ENCODE measurements at places on chromosomes 13 and 19.

DNA sequence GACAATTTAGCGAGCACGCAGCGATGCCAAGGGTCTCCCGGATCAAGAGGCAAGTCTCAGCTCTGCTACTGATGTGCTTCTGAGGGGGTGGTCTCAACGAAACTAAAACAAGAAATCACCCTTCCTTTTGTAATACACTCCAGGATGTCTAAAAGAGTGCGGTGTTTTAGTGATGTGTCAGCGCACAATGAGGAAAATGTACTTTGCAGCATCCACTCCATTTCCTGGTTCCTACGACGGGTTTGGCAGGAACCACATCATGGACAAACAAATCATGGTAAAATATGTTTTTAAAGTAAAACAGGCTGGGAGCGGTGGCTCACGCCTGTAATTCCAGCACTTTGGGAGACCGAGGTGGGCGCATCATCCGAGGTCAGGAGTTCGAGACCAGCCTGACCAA is 154.0 kb upstream of the TSC22D1 start:
- DNase-seq: no peak

DNA sequence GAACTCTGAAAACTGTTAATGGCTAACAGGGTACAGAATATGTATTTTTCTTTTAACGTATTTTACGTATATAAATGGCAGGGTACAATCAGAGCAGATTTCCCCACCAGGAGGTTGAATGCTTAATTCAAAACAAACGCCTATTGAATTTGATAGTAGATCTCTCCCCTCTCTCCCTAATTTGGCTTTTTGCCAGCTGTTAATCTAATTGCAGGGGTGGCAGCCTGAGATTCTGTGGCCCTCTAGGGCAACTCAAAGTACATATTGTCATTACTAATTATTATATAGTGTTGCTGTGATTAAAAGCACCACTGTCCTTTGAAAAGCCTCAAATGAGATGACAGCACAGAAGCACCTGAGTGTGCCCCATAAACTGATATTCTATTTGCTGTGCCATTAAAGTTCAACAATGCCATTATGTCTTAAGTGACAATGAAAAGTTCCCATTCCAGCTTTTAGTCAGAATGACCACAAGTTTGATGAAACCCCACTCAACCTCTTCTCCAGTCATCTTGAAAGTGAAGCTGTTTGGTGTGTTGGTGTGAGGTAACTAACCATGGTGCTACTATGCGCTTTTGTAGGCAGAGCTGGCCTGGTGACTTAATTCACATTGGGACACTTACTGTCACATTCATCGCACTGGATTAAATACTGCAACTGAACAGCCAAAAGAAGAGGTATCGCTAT is 351.4 kb downstream of the KCNRG start:
- no peak for DNase-seq

DNA sequence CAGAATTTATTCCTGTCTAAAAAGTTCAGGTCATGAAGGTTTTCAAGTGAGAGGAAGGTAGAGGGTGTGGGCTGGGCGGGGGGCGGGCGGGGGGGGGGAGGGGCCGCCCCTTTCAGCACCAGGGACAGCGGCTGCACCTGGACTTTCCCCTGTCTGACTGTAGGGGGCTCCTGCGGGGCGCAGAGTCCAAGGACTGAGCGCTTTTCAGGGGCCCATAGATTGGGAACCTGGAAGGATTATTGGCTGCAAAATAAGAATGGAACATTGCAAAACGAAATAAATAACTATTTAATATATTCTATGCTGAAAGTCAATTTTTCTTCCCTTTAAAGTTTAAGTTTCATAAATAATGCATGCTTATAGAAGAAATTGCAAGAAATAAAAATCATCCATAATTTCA is 8.9 kb upstream of the CYP4F3 start:
- DNase-seq: no peak

DNA sequence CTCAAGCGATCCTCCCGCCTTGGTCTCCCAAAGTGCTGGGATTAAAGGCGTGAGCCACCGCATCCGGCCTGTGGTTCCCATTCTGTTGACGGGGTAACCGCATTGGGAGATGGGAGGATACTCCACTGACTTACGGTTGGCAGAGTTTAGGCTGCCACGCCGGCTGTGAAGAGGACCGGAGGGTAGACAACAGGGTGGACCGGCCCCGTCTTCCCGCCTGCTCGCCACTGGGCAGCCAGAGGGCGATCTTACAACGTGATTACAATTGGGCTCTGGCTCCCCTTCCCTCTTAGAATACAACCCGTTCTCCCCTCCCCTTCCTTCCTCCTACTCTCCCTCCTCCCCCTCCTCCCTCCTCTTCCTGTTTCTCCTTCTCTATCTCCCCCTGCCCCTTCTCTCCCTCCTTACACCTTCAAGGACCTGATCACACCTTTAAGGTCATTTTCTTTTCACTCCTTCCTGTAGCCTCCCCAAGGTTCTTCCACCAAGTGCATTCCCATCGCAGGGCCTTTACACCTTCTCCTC is 957 bp upstream of the CCDC194 start:
- peak; percentile 82 for DNase-seq

DNA sequence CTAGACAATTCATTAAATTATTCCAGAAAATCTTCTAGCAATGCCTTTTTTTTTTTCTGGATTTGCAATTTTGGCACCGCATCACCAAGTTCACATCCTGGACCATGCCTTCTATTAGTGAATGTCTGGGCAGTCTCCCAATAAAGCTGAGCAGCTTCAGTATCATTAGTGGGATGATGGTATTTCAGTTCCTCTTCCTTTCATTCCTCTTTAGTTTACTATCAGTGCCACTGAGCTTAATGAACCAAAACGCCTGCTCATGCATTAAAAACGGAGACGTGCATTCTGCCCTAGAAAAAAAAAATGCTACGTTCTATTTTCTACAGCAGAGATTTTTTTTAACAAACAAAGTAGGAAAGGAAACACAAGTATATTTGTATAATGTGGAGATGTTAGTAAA is 343.0 kb downstream of the PCDH9 start:
- DNase-seq: no peak

DNA sequence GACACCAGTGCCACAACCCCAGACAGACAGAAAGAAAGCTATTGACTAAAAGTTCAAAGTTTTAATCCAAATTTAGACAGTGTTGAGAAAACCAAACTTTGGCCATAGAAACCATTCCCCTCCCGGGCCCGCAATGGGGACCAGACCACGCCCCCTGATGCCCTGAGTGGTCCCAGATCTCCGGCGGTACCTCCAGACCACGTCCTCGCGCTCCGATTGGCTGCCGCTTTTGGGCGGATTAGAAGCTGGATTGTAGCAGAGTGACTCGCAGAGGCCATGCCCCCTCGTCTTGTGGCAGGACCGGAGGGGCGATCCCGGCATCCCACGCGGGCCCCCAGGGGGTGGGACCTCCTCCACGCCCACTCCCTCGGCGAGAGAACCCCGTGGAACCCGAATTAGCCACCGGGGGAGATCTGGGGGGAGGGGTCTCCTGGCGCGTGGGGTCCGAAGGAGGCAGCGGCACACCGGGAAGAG is 797 bp upstream of the HSD17B14 start:
- DNase-seq: peak; percentile 88

- DNase-seq: no peak
These were observed 282.5 kb downstream of the SUCLA2 start for GRCh38 chr13:47718556-47718955.

- no peak for DNase-seq
These were observed 90.9 kb downstream of the NALCN start for GRCh38 chr13:101325423-101325822.

GRCh38 chr13:26295812-26296211 is 41.9 kb downstream of the CDK8 start:
- DNase-seq: no peak

- no peak for DNase-seq
These were observed 12.3 kb downstream of the KCNN4 start for GRCh38 chr19:43768273-43769050.

DNA sequence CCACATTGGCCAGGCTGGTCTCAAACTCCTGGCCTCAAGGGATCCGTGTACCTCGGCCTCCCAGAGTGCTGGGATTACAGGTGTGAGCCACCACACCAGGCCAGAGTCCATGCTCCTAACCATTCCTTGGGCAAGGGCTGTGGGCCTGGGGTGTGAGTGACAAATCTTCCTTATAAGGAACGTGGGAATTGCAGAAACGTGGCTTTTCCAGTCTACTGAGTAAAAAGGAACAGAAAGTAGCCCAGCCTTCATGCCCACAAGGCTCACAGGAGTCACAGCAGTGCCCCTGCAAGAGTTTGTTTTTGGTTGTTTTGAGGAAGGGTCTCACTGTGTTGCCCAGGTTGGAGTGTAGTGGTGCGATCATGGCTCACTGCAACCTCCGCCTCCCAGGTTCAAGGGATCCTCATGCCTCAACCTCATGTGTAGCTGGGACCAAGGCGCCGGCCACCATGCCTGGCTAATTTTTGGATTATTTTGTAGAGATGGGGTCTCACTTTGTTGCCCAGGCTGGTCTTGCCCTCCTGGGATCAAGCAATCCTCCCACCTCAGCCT is 5.1 kb downstream of the MYPOP start:
- DNase-seq: no peak

GRCh38 chr13:98976338-98976737 is 1.5 kb downstream of the DOCK9 start:
- DNase-seq: no peak

DNA sequence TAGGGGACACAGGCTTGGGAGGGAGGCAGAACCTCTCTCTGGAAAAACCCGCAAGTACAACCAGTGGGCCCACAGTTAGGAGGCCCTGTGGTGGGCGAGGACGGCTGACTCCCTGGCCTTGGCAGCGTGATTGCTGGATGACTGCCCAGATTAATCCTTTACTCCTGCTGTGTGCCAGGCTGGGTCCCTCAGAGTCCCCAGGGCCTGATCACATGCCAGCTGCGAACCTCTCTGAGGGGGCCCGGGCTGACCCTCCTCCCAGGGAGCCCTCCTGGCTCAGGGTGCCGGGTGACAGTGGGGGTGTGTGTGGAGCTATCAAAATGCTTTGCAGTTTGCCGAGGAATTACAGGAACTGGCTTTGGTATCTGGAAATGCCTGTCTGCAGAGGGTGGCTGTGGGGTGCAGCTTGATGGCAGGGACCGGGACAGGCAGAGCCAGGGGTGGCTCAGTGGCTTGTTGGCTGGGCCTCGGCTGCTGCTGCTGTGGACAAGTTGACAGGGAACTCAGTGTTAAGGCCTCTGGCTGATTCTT is 48.9 kb downstream of the DNM2 start:
- no peak for DNase-seq

DNA sequence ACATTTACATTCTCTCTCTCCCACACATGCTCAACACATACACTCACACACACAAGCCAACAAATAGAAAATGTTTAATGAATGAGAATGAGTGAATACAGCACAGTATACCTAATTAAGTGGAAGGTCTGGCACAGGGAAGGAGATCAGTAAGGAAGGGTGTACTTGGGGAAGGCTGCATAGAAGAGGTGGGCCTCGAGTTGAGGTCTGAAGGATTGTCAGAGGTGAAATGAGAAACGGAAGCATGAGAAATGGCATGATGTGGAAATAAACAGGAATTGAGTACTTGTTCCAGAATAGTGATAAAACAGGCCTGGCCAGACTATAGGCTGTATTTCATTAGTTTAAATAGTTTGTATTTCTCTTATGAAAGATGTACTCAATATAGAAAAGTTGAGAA is 136.2 kb downstream of the FLT1 start:
- DNase-seq: no peak

GRCh38 chr19:21901861-21902260 is 65.9 kb upstream of the ZNF43 start:
- DNase-seq: no peak

DNA sequence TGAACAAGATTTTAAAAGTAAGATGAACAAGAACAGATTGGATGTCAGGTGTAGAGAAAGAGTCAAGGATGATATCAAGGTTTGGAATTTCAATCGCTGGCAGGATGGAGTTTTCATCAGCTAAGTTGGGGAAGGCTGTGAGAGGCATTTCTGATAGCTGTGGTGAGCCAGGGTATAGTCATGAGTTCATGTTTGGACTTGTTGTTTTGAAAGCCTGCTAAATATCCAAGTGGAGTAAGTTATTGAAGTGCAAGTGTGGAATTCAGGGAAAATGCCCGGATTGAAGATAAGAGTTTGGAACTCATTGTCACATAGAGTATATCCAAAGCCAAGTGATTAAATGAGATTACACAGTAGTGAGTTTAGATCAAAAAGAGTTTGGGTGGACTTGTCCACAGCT is 11.0 kb upstream of the EPSTI1 start:
- no peak for DNase-seq

- no peak for DNase-seq
These were observed 1.4 kb downstream of the RNF126 start for GRCh38 chr19:661427-662196.

GRCh38 chr13:74891610-74892009 is 590.4 kb downstream of the TBC1D4 start:
- DNase-seq: no peak

GRCh38 chr13:85864963-85865530 is 65.8 kb upstream of the SLITRK6 start:
- DNase-seq: no peak

DNA sequence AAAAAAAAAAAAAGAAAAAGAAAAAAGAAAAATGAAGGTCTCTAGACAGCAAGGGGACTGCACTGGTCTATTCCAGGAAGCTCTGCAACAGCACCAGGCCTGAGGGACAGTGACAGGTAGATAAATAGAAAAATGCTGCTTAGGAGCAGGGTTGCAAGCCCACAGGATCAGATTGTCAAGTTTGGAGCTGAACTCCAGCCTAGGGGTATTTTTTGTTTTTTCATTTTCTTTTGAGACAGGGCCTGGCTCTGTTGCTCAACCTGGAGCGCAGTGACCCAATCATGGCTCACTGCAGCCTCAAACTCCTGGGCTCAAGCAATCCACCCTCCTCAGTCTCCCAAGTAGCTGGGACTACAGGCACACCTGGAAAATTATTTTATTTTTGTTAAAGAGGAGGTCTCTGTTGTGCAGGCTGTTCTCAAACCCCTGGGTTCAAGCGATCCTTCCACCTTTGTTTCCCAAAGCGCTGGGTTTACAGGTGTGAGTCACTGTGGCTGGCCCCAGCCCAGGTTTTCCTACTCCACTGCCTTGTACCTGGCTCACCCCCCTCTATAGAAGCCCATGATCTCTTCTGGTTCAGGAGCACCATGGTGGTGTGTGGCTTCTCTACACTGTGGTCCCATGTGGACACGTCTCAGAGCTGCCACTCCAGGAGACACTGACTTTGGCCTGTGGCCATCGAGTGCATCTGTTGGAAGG is 23.9 kb downstream of the POP4 start:
- DNase-seq: no peak

DNA sequence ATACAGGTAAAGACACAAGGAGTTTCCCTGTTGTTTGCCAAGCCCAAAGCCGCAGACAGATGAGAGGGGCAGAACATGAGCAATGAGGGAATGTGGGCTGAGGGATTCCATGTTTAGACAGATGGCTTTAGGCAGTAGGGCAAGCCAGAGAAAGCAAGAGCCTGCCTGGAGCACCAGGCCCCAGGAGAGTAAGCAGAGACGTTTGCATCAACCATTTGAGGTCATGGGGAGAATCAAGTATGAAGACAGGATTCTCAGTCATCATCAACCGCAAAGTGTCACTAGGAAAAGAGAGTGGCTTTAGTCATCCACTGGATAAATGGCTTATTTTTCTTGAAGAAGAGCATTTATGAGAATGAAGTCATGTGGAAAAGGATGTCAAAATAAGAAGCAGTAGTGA is 184.7 kb downstream of the COG6 start:
- DNase-seq: no peak
